ENCODE measurements at places on chromosomes 7 and 10.

- DNase-seq = peak; percentile 30
These were observed 15.2 kb downstream of the OAT start for GRCh38 chr10:124403548-124403947.

GRCh38 chr10:110893559-110894179 is 21.9 kb downstream of the PDCD4 start:
- no peak for DNase-seq

DNA sequence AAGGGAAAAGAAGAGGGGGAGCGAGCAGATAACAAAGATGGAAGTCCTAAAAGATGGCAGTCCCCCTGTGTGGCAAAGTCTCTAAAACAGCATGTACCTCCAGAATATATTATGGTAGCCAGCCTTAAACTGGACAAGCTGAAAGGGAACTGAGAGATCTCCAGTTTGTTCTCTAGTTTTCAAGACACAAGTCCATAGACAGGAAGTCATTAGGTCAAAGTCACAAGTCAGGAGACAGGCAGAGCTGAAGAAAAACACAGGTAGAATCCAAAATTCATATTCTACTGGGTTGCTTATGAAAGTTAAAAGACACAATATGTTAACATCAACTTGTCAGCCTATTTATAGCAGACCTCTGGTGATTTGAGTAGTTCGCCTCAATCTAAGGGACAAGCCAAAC is 38.7 kb downstream of the FAM107B start:
- DNase-seq = no peak

DNA sequence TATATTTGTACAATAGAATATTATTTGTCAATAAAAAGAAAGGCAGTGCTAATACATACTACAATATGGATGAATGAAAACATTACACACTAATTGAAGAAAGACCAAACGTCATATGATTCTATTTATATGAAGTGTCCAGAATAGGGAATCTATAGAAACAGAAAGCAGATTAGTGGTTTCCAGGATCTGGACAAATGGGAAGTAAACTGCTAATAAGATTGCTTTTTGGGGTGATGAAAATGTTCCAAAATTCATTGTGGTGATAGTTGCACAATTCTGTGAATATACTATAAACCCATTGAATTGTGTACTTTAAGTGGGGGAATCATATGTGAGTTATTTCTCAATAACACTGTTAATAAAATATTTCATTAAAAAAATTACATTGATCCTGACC is 78.2 kb upstream of the IFRD1 start:
- DNase-seq = no peak

DNA sequence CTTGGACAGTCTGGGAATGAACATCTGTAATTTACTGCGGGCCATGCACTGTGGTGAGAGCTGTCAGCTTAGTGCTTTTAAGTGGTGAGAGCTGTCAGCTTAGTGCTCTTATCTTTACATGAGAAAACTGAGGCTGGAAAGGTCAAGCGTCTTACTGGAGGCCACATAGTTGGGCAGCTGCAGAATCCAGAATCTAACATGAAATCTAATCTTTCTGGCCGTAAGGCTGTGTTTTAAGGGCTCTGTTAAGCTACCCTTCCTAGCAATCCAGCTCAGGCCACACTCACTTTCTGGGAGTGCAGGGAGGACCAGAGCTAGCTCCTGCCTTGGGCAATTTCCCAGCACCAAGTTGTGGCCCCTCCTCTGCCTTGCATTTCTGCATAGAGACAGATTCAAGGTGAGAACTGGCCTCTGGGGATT is 70.2 kb downstream of the SORCS3 start:
- no peak for DNase-seq

DNA sequence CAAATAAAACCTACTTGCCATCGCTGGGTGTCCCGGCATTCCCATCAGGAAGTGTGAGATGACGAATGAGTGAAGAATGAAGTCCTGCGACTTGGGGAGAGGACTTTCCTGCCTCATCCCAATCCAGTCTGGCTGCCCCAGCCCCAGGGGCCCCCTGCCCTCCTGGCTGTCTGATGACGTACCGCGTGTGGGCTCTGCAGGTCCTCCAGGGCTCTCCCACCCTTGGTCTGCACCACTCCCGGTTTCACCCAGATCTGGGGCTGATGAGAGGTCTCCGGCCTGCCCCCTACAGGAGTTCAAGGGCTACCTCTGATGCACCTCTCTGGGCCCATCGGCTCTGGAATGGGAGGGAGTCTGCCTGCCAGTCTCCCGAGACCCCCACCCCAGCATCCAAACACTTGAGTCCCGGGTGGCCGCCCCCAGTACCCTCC is 9.8 kb downstream of the ATP6V1F start:
- DNase-seq = no peak

DNA sequence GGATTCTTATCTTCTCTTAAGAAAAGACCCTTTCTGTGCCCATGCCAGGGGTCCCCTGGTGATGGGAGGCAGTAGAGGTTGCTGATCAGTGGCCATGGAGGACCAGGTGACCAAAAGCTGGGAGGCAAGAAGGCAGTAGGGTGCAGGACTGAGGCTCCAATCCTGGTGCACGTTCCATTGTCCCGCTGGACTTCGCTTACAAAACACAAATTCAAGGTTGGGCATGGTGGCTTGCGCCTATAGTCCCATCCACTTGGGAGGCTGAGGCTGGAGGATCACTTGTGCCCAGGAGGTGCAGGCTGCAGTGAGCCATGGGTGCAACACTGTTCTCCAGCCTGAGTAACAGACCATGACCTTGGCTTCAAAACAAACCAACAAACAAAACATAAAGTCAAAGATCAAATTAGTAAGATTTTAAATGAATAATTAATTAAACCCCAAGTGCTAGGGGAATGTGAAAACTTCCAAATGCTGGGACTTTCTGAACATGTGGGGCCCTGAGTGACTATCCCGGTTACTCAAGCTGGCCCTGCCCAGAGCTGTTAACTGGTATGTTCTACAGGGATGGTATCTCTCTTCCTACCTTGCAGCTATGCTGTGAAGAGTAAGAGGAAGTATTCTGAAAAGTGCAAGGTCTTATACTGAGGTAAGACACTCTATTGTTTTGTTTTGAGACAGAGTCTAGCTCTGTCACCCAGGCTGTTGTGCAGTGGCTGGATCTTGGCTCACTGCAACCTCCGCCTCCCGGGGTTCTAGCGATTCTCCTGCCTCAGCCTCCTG is 97.6 kb downstream of the LYZL2 start:
- DNase-seq = no peak

DNA sequence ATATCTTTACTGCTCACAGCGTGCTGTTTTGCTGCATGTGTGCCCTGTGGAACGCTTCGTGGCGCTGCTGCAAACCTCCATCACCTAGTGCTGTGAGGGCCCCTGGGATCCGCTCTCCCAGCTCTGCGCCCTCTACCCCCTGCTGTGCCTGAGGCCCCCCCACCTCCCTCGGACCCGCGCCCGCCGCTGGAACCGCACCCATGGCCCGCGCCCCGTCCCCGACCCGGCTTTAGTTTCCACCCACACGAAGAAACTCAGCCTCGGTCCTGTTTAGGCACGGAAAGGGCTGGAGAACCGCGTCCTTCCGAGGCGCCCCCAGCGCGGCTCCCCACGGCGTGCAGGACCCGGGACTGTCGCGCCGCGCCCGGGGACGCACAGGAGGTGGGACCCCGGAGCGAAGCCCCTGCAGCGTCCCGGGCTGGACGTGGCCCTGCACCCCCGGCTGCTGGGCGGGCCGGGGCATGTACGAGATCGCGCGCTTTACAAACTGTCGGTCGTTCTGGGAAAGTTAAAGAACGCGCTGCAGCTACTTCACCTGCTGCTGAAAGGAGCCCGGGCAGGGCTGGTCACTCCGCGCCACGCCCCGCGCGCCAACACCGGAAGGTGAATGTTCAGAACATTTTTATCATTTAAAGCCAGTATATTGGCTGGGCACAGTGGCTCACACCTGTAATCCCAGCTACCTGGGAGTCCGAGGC is 54.3 kb downstream of the BMS1 start:
- DNase-seq = no peak

GRCh38 chr10:88416801-88417200 is 166.3 kb downstream of the RNLS start:
- DNase-seq = no peak

DNA sequence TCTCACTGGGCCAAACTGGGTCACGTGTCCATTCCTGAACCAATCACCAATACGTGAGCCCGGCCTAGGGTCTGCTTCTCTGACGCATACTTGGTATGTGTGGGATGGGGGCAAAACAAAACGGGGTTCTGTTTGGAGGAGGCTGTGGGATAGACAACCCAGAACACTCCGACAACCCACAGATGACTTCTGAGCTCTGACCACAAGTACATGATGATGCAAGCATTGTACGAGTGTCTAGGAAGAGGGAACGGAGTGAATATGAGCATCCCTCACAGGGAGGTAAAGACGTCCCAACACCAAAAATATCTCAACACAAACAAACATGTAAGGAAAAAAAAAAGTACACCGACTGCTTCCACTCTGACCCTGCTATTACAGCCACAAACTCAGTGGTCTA is 5.6 kb downstream of the DAGLB start:
- no peak for DNase-seq

GRCh38 chr7:96789914-96790313 is 80.3 kb upstream of the SEM1 start:
- DNase-seq = no peak

GRCh38 chr7:47380325-47381133 is 201.4 kb downstream of the TNS3 start:
- no peak for DNase-seq

GRCh38 chr7:106050746-106051117 is 61.4 kb downstream of the SYPL1 start:
- peak; percentile 31 for DNase-seq

- no peak for DNase-seq
These were observed 18.8 kb downstream of the CDC123 start for GRCh38 chr10:12214763-12215218.

DNA sequence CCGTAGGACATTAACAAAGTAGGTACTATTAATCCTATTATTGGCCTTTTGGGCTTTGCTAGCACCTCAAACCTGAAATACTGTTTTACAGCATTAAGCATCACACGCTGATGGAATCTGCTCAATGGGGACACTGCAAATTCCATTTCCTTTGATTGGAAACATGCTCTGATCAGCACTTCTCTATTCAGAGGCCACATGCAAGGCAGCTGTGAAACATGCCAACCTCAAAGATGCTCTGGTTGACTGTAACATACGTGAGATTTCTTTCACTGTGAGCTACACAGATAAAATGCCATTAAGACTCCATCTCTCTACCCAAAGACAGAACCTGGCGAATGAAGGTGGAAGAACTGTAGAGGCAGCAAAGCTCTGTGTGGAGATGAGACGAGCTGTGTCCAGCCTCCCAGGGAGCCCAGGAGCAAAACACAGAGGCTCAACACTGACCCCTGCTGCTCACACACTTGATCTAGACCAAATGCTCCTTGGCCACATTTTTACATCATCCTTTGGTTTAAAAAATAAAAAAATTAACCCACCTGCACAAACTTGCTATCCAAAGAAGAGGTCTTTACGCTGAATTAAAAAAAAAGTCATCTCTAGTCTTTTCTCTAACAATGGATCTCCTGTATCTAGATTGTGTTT is 8.0 kb downstream of the RSU1 start:
- DNase-seq = no peak

DNA sequence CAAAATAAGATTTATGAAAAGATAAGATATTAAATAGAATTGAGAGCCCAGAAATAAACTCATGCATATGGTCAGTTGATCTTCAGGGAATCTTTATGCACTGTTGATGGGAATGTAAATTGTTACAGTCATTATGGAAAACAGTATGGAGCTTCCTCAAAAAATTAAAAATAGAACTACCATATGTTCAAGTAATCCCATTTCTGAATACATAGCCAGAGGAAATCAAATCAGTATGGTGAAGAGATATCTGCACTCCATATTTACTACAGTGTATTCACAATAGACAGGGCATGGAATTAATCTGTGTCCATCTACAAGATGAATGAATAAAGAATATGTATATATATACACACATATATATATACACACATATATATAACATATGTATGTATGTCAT is 122.3 kb upstream of the CSTF2T start:
- DNase-seq = no peak

DNA sequence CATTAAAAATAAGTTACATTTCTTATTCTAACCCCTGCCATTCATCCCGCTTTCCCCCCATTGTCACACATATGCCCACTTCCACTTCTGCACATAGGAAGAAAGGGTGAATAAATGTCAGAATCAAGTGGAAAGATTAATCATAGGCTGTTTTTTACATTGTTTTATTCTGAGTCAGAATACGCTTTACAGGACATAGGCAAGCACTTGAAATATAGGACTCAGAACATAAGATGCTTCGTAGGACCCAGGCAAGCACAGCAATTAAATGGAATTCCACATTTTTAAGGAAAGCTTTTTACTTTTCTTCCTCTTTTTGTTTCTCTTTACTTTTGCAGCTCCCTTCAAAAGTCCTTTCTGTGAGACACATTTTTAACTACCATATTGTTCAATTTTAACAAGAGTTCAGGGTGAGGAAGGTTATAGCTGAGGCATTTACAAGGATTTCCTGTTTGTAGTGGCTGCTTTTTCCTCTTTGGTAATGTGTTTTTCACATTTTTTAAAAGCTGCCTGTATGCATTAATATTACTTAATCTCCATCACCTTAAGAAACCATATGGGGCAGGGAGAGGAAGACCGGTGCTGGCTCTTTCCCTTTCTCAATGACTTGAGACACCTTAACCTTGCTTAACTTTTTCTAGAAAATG is 130.0 kb downstream of the TES start:
- DNase-seq = no peak

- peak; percentile 74 for DNase-seq
These were observed 250.3 kb downstream of the SNX13 start for GRCh38 chr7:17690030-17690429.

GRCh38 chr7:68245688-68246087 is 1249.1 kb downstream of the TYW1 start:
- peak; percentile 57 for DNase-seq

Measured in GM04503 (cell line).